GM12878 (cell line): ENCODE measurements at places on chromosomes 6 and 20.

GRCh38 chr6:98579941-98580340, 254.4 kb upstream of the POU3F2 start:
- no peak for DNase-seq

- DNase-seq, result no peak
These were observed 99.3 kb upstream of the PROKR2 start for GRCh38 chr20:5416086-5416485.

DNA sequence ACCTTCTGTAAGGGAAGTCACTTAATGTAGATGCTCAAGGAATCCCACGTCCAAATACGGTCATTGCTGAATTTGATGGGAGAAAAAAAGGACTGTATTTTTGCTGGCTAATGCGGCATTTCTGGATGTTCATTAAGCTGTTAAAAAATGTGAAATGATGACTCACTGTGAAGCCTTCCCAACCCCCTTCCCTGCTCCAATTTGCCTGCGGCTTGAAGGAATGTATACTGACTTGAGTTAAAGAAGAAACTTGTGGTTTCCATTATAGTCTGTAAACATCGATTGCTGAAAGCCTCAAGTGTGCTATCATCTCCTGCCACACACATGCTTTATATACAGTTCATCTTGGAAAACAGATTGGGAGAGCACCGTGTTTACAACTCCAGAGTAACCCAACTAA, 249.1 kb upstream of the JAG1 start:
- DNase-seq, result no peak

- DNase-seq, result no peak
These were observed 287.6 kb downstream of the PHF3 start for GRCh38 chr6:63923139-63923739.

DNA sequence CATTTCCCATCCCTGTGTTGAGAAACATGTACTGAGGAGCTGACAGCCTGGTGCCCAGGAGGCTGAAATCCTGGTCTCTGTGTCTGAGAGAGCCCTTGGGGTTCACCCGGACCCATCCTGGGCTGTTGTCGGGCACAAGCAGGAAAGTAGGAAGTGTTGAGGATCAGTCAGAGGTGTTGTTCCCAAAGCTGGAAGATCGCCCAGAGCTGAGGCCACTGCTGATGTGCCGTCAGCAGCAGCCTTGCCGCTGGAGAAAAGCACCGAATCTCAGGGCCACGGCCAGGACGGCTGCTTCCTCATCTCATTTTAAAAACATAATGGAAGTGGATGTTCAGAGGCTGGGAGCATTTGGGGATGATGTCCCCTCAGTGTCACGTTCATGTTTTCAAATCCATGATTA, 218.5 kb downstream of the UST start:
- DNase-seq, result no peak

GRCh38 chr20:63648895-63649589, 4.2 kb downstream of the STMN3 start:
- no peak for DNase-seq
